GM23338 (cell line): ENCODE measurements at places on chromosomes 16 and 17.

DNA sequence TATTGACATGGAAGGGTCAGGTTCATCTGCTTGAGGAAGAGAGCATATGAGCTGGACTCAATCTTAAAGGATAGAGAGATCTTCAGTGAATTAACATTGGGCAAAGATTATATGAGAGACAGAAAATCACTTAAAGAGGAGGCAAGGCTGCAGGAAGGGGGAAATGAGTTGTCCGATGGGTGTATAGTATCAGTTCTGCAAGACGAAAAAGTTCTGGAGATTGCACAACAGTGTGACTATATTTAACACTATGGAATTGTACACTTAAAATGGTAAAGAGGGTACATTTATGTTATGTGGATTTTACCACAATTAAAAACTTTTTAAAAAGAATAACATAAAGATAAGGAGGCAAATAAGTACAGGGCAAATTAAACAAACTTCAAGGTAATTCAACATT, 80.7 kb downstream of the HELZ start:
- DNase-seq: no peak

- DNase-seq: no peak
These were observed 8.7 kb upstream of the ADAMTS18 start for GRCh38 chr16:77443357-77444146.

GRCh38 chr17:40122136-40122998, 596 bp downstream of the MSL1 start:
- peak; percentile 68 for DNase-seq

DNA sequence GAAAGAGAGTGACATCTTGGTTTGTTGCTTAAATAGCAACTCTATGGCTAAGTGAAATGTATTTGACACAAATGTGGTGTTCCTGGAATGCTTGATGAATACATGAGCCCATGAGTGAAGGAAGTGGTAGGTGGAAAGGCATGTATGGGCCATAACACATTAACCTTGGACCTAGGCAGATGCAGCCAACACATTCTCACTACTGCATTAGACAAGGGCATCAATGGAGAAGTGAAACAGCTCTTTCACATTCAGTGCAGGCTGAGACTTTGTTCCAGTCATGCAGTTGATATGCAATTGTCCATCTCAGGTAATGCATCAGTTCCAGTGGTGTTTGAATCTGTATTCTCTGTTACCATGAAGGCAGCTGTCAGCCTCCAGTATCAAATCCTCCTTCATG, 133.6 kb downstream of the HS3ST3B1 start:
- DNase-seq: no peak

GRCh38 chr17:37065486-37066321, 117.0 kb downstream of the AATF start:
- peak; percentile 69 for DNase-seq

DNA sequence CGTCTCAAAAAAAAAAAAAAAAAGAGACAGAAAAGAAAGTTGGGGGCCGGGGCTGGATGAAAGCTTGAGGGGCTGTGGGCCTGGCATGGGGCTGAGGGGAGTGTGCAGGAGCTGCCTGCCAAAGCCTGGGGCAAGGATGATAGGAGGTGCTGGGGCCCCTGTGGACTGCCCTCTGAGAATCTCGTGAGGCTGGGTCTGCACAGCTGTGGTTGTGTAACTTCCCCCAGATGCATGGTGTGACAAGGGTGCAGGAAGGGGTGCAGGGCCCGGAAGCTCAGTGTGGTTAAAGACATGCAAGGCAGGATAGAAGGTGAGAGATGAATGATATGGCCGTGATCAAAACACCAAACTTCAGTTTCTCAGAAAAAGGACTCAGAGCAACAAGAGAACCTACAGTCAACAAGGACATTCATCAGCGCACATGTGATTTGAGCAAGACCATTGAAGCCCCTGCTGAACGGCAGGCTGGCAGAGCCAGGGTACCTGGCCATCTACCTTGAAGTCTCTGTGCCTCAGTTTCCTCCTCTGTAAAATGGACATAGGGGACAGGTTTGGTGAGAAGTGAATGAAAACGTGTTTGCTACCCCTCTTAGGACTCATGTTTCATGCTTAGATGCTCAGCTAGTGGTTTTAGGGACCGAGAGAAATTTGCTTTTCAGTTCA, 9.6 kb downstream of the IL32 start:
- no peak for DNase-seq

- no peak for DNase-seq
These were observed 12.5 kb downstream of the COTL1 start for GRCh38 chr16:84605339-84605848.

GRCh38 chr17:76974721-76975120, 106.5 kb downstream of the MGAT5B start:
- DNase-seq: no peak

DNA sequence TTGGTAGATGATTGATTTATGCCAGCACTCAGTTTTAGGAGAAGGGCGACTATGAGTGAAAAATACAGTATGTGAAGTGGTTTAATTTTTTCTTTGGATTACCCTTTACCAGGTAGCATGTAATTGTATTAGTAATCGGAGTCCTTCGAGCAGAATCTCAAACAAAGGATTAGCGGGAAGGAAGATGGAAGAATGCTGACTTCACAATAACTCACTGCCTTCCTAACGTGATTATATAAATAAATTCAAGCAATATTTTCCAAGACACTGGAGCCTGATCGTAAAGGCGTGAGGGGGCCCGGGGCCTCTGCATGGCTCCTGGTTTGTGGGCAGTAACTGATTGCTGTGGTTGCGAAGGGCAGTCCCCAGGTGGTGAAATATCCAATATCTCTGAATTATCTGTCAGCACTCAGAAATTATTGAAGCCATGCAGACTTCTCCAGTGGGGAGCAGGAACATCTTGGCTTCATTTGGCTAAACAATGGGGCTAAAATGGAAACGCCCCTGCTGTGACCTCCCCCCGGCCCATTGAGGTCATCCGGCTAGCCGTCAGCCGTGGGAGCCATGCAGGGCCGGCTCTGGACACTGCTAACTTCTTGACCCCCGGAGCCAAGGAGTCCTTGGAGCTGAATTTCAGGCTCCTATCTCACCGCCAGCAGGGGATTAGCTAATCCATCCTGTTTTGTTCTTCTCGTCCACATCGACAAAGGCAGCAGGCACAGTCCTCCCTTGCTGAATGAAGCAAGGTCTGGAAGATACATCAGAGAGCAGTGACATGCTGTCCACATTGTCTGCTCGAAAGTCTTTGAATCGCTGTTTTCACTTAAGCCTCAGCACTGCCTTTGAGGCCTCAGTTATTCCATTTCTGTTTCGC, 295.9 kb upstream of the N4BP1 start:
- no peak for DNase-seq

DNA sequence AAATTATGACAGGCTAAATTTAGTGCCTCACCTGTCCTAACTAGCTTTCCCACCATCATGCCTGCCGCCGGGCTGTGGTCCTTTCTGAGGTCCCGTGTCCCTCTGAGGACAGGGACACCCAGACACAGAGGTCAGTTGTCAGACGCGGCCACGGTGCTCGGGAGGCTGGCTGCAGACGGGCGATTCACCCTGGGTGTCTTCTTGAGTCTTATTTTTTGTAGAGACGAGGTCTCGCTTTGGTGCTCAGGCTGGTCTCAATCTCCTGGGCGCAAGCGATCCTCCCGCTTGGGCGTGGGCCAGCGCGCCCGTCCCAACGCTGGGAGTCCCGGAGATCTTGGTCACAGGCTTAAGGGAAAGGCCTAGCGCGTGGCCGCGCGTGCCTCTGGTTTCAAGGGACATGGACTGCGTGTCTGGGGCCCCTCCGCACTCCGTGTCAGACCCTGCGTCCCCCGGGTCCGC, 797 bp upstream of the RAB11FIP3 start:
- no peak for DNase-seq

GRCh38 chr17:68325961-68326360, 34.7 kb downstream of the ARSG start:
- DNase-seq: no peak

DNA sequence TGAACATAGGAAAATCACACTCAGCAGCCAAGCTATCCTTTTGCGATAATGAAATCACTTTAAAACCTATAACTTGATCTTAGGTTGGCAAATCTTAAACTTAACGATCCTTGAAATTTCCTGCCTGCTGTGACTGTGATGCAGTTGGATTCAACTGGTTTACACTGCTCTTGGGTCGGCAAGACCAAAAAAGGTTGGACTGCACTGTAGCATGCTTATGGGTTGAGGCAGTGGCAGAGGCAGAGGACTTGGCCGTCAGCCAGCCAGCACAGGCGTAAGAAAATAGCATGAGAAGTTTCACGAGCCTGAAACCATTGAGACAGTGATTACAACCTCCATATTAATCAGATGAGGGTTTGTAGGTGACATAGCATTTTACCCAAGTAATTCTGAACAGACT, 21.4 kb downstream of the WSB1 start:
- no peak for DNase-seq

DNA sequence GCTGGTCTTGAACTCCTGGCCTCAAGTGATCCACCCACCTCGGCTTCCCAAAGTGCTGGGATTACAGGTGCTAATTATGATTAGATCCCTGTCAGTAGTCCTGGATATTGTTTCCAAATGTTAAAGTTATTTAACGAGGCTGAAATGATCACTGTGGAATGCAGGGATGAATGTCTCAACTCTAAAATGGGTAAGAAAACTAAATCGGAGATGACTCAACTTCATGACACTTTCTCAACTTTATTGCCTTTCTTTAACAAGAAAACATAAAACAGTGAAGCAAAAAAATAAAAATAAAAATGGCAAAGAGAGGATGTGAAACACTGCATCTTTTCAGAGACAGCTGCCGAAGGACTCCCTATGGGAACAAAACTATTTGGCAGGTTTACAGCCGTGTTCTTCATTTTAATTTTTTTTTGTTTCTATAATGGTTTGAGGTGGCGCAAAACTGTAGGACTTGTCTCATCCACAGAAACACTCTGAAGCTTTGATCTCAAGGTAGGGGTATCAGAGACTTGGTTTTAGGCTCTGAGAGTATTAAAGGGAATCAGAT, 382.0 kb downstream of the GRIN2A start:
- no peak for DNase-seq

DNA sequence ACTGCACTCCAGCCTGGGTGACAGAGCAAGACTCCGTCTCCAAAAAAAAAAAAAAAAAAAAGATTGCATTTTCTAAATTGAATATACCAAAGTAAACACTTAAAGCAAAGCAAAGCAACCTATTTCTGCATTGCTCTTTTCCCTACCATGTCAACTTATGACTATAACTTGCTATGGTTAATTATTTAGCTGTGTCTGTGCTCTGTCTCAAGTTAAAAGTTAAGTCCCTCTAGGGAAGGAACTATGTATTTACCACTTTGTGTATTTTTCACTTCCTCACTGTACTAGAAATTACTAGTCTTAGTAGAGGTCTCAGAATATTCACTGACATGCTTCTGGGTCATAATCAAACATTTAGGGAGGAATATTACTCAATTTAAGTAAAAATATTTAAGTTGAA, 711.7 kb upstream of the SOX9 start:
- DNase-seq: no peak

DNA sequence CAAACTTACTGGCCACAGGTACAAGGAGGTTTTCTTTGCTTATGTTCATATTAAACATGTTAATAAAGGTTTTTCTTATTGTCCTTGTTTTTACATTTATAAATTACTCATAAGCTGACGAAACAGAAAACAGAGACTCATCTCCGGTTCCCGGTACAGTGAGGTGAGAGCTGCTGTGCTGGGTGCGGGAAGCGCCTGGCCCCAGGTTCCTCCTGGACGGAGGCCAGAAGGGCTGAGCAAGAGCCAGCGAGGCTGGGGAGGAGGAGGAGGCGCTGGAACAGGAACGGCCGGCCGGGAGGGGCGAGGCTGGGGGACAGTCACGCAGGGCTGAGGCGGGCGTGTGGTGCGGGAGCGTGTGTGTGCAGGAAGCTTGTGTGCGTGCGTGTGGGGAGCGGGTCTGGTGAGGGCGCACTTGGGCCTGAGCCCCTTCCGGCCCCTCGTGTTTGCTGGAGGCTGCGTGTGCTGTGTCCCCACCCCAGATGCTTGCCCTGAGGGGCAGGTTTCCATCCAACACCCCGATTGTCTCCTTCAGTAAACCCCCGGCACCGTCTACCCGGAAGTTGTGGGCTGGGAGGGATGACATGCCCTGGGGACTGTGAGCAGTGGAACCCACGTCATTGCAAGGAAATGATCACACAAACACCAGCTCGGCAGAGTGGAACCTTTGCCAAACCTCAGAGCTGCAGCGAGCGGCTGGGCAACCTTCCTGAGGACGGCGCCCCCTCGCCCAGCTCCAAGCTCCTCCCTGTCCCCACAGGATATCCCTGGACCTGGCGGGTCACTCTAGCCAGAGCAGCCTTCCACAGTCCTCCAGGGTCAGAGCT, 19.5 kb downstream of the CD7 start:
- DNase-seq: peak; percentile 44

DNA sequence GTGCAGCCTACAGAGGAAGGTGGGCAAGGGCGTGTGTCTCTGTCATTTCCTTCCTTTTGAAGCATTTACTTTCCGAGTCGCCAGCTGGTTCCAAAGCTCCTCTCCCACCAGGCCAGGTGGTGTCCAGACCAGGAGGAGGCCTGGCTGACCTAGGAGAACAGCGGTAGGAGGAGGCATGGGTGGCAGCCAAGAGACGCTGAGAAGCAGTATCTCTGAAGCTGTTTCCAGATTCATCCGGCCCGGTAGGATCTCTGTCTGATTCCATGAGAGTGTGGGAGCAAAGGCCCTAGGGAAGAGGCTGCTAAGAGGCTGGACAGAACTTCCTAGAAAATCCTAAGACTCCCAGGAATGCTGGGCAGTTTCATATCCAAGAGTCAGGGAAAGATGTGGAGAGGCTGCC, 20.3 kb downstream of the MEOX1 start:
- DNase-seq: no peak

GRCh38 chr16:73949574-73950320, 346.9 kb upstream of the PSMD7 start:
- no peak for DNase-seq

GRCh38 chr17:58575511-58575910, 61.1 kb upstream of the MTMR4 start:
- no peak for DNase-seq

- no peak for DNase-seq
These were observed 1.2 kb upstream of the FAM222B start for GRCh38 chr17:28843816-28844148.

DNA sequence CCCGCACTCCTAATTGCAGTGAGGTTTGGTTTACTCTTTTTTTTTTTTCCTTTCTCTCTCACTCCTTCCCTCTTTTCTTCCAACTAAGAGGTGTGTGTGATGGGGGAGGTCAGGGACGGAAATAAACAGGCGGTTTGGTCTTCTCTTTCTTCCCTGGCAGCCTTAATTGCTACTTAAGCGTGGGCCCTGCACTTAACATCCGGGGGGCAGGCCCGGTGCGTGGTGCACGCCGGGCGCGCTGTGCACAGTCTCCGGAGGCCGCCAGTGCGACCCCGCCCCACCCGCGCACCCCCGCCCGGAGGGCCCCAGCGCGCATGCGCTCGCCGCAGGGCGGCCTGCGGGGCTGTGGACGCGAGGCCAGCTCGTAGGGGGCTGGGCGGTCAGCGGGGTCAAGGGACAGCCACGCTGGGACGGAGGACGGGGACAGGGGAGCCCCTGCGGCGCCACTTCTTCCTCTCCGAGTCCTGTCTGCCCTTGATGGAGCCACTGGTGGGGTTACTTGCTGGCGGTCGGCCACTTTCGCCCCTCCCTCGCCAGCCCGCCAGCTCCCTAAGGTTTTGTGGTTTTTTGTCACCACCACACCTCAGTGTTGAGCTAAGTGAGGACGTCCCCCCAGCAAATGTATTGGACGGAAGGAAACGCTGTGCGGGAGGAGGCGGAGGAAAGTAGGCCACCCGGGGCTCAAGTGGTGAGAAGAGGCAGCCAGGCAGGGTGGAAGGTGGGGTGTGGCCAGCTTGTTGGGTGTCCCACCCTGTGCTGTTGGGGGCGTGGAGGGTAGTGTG, 120.9 kb downstream of the MRM1 start:
- peak; percentile 64 for DNase-seq

- DNase-seq: no peak
These were observed 4.2 kb upstream of the CCNF start for GRCh38 chr16:2425008-2425518.
